ENCODE measurements at places on chromosomes 2 and 18. TPM values are rescaled to one million over a fixed set of nuclear protein-coding genes. Genes with fewer than 3 reads are reported as not detected.

SMCHD1 gene
- total RNA-seq, result 144 TPM

ANKRD30BL gene
- total RNA-seq, result 21.7 TPM

LYG2 gene
- not detected for total RNA-seq

ZNF385B gene
- 4.6 TPM for total RNA-seq

RESP18 gene
- 1.8 TPM for total RNA-seq

CRYGC gene
- not detected for total RNA-seq

PPM1B gene
- total RNA-seq, result 69.7 TPM

FIGN gene
- total RNA-seq, result 40.4 TPM

TEX44 gene
- total RNA-seq, result not detected

CCDC85A gene
- total RNA-seq, result 38.1 TPM

DAW1 gene
- 8.1 TPM for total RNA-seq

COL3A1 gene
- total RNA-seq, result 109 TPM

RTP5 gene
- 13.8 TPM for total RNA-seq

EGR4 gene
- total RNA-seq, result 0.23 TPM

EFR3B gene
- 72.9 TPM for total RNA-seq

UPP2 gene
- 0.69 TPM for total RNA-seq

NOP58 gene
- 57.9 TPM for total RNA-seq

IL1R2 gene
- total RNA-seq, result not detected

FEV gene
- total RNA-seq, result not detected

ADGRF3 gene
- not detected for total RNA-seq

CAPN13 gene
- 0.23 TPM for total RNA-seq

NT5DC4 gene
- not detected for total RNA-seq

ALPI gene
- total RNA-seq, result not detected

WNT10A gene
- 0.46 TPM for total RNA-seq

ANKRD36C gene
- 214 TPM for total RNA-seq

SIX2 gene
- total RNA-seq, result not detected

NPAS2 gene
- total RNA-seq, result 10.6 TPM

KATNAL2 gene
- 5.8 TPM for total RNA-seq

SYT4 gene
- total RNA-seq, result 357 TPM

CFAP53 gene
- 3.2 TPM for total RNA-seq

RIT2 gene
- 59.3 TPM for total RNA-seq

GAD1 gene
- 163 TPM for total RNA-seq

CNGA3 gene
- total RNA-seq, result 6.0 TPM

SP5 gene
- total RNA-seq, result 2.3 TPM

UGT1A5 gene
- total RNA-seq, result not detected

KRTCAP3 gene
- 0.46 TPM for total RNA-seq

CCDC148 gene
- 26.3 TPM for total RNA-seq

ADD2 gene
- total RNA-seq, result 236 TPM

CRYBA2 gene
- total RNA-seq, result not detected

TEKT4 gene
- 2.5 TPM for total RNA-seq

GAREM1 gene
- 15.2 TPM for total RNA-seq

ATP6V1B1 gene
- not detected for total RNA-seq

REG3G gene
- total RNA-seq, result not detected

C2orf81 gene
- total RNA-seq, result 0.92 TPM

KCNE4 gene
- 2.5 TPM for total RNA-seq

TUBA3E gene
- total RNA-seq, result not detected

UGT1A10 gene
- not detected for total RNA-seq

ERMN gene
- total RNA-seq, result 1.2 TPM

MLPH gene
- 0.69 TPM for total RNA-seq

Data from diencephalon (tissue), 1 donor.